ENCODE measurements at places on chromosomes 7 and 10.

- DNase-seq = no peak
Measured at GRCh38 chr7:127594490-127594889, 954 bp downstream of the FSCN3 start.

DNA sequence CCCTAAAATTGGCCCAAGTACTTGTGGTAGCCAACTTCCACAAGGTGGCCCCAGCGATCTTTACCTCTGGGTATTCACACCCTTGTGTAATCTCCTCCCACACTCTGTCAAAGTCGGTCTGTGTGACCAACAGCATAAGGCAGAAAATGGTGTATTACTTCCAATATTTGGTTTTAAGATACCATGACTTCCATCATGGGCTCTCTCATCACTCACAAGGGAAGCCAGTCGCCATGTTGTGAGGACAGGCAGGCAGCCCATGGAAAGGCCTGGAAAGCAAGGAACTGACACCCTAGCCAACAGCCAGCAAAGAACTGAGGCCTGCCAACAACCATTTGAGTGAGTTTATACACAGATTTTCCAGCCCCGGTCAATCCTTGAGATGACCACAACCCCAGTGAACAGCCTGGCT, 91.0 kb upstream of the KMT2E start:
- DNase-seq = peak; percentile 73

GRCh38 chr7:38682606-38683005, 51.4 kb upstream of the AMPH start:
- no peak for DNase-seq

DNA sequence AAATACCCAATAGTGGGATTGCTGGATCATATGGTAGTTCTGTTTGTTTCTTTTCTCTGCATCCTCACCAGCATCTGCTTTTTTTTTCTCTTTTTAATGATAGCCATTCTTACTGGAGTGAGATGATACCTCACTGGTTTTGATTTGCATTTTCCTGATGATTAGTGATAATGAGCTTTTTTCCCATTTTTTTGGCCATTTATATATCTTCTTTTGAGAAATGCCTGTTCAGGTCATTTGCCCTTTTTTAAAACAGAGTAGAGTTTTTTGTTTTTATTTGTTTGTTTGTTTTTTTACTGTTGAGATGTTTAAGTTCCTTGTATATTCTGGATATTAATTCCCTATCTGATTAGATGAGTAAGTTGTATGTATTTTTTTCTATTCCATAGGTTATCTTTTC, 205.8 kb upstream of the KAT6B start:
- no peak for DNase-seq

GRCh38 chr7:157486007-157486755, 149.4 kb downstream of the DNAJB6 start:
- no peak for DNase-seq

DNA sequence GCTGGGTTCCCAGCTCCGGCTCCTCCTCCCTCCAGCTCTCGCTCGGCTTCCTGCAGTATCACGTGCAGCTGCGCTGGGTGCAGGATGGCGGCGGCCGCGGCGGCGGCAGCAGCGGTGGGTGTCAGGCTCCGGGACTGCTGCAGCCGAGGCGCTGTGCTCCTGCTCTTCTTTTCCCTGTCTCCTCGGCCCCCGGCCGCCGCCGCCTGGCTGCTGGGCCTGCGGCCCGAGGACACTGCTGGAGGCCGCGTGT, at the start of gene CNNM1:
CNNM1 (plus strand) TSS at position 53 of the 250 bp plus-strand sequence; CDS start at position 85, 32 bp downstream.
- DNase-seq = peak; percentile 58

GRCh38 chr10:124719213-124719851, 24.8 kb downstream of the FAM53B start:
- DNase-seq = no peak

GRCh38 chr7:17633067-17633466, 307.2 kb downstream of the SNX13 start:
- DNase-seq = no peak

DNA sequence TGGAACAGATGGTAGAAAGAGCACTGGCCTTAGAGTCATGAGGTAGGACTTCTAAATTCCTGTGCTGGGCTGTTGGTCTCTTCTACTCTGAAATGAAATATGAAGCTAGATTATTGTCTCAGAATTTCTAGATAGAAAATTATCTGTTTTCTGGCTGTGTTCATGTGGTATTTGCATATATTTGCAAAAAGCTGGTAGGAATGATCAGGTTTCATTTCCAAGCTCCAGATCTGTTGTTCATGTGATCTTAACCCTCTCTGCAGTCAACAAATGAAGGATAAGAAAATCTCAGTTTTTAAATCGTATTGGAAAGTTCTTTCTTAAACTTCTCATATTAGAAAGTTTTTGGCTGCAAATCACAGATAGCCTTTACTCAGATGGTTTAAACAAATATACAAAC, 248.3 kb downstream of the CDK14 start:
- no peak for DNase-seq

DNA sequence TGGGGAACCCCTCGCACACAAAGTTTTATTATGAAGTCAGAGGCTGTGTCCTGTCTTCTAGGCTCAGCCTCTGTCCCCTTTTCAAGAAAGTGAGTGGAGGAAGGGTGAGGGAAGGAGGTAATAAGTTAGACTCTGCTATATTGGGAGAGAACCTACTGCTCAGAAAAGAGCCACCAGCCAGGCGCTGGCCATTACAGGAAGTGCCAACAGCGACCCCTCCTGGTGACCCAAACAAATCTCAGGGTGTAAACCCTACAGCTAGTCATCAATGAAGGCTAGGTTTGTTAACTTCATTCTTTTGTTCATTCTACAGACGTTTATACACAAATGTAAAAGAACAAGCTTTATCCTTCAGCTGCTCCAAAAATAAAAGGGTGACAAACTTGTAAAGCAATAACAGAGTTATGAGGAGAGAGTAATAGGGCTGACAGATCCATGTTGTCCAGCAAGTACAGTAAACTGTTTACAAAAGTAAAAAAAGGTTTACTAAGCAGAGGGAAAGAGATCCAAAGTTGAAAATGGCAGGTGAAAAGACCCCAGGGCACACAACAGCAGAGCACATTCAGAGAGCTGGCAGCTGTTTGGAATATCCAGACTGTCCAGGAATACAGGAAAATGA, 82.7 kb downstream of the FAM204A start:
- DNase-seq = peak; percentile 73

DNA sequence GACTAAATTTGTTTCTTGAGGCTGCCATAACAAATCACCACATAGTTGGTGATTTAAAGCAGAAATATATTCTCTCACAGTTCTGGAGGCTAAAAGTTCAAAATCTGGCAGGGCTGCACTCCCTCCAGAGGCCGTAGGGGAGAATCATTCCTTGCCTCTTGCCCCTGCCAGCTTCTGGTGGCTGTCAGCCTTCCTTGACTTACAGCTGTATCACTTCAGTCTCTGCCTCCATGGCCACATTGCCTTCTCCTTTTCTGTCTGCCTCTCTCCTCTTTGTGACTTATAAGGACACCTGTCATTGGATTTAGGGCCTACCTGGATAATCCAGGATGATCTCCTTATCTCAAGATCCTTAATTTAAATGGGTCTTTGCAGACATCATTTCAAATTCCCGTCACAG, 5.8 kb upstream of the LRRC4 start:
- DNase-seq = no peak

All from WTC11 (cell line).